ENCODE measurements at places on chromosomes 5 and 9.

DNA sequence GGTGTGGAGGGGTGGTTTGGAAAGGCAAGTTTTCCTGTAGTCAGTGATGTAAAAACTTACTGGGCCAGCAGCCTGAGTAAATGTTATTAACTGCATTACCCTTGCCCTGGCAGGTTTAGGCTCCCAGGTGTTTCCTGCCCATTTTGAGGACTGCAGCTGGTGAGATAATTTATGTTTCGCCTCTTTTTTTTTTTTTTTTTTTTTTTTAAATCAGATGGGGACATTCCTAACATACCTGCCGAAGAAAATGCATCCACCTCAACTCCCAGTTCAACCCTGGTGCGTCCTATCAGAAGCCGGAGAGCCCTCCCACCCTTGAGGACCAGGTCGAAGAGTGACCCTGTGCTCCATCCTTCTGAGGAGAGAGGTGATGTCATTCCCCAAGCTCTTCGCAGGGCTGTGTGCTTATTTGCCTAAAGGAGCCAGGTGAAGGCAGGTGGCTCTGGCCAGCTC, 60.6 kb downstream of the ENTREP1 start:
- no peak for DNase-seq

GRCh38 chr9:72577212-72577753, 55.9 kb downstream of the TMC1 start:
- DNase-seq, result no peak

DNA sequence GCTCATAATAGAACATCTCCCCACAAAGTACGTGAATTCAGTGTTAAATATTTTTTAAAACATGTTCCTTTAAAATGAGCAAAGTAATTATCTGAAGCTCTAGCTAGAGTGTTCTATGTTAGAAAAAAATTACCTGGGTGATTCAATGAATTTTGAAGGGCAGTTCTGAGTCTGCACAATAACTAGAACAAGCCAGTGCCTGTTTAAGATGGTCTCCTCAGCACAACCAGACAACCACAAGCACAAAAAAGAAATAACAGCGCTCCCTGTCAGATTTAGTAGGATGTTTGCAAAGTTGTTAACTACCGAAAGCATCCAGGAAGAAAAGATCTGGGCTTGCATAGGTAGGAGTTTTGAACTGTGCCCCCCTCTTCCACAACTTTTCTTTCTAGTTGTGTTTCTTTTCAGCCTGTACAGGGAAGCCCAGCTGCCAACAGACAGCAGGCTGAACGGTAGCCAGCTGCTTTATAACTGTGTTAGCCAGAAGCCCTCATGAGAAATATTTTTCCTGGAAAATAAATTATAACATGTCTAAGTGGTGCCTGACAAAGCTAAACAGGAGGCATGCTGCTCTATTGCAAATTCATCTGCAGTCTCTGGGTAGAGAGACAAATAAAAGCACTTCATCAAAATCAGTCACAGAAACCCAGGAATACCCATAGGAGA, 1026.9 kb downstream of the MAT2B start:
- DNase-seq, result no peak

GRCh38 chr5:91119981-91120850, 262.9 kb downstream of the ARRDC3 start:
- DNase-seq, result no peak

GRCh38 chr5:63564789-63565188, 397.5 kb downstream of the HTR1A start:
- DNase-seq, result no peak

- no peak for DNase-seq
Observed at GRCh38 chr5:82942083-82942881, 134.9 kb downstream of the TMEM167A start.

GRCh38 chr5:111364992-111365391, 140.8 kb downstream of the CAMK4 start:
- no peak for DNase-seq

DNA sequence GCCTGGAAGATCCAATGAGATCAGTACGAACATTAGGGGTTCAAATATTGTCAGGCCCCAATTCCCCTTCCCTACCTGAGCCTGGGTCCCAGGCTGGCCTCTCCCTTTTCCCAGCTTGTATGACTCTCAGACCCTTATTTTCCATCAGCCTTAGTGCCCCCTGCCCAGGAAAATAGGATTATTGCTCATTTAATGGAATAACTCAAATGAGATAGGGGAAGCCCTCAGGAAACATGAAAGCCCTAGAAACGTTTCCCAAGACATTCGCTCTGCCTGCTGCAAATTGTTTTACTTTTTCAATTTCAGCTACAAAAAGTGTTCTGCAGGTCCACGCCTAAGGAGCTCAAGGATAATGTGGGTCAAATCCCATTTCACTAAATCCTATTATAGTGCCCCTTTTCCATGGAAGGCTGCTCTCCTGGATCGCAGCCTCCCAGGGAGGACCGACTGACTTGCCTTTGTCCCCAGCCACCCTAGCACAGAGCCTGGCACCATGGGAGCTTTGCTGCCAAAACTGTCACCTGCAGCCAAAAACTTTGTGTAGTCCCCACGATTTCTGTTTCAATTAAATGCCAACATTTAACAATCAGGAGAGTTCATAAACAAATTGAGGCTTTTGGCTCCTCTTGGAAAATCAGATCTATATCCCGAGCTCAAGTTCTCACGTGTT, 46.9 kb downstream of the THOC3 start:
- no peak for DNase-seq

DNA sequence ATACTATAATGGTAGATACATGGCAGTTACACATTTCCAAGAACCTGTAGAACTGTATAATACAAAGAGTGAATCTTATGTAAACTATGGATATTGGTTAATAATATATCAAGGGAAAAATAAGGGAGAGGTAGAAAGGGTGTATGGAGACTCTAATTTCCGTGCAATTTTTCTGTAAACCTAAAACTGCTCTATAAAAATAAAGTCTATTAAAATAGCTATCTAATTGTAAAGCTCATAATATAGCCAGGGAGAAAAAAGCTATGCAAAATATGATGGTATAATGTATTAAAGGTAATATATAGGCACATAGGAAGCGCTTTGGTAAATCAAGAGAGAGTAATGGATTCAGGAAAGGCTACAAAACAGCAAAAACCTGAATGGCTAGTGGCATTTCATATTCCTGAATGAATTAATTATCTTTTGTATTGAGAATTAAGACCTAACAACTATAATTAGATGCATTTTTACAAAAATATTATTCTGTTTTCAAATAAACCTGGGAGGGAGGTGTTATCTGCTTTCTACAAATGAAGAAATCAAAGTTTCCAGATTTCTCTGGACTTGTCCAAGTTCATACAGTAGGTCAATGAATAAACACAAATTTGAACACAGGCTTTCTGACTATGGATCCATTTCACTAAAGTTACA, 22.8 kb downstream of the ANXA1 start:
- DNase-seq, result no peak

- no peak for DNase-seq
Observed at GRCh38 chr9:109904666-109905065, 124.7 kb downstream of the PALM2AKAP2 start.

DNA sequence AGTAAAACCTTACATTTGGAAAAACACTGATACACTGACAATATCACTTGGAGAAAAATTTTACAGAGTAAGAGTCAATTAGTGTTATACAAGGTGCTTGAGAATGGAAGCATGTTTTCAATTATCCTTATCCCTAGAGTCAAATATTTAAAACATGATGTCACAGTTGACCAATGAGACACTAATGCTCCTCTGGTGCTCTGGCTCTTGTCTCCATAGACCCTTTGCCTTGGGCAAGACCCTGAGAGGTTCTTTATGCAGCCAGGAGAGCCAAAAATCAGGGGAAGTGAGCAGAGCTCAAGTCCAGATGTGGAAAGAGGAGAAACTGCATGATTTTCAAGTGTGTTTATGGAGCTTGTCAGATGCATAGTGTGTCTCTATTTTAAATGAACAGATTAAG, 153.9 kb downstream of the MARCHF11 start:
- no peak for DNase-seq

- no peak for DNase-seq
Observed at GRCh38 chr9:29769019-29769418, 2195.7 kb upstream of the C9orf72 start.

- DNase-seq, result no peak
Observed at GRCh38 chr9:125966959-125967711, 220.0 kb downstream of the PBX3 start.

GRCh38 chr9:109017061-109017460, 3.8 kb upstream of the CTNNAL1 start:
- DNase-seq, result no peak

DNA sequence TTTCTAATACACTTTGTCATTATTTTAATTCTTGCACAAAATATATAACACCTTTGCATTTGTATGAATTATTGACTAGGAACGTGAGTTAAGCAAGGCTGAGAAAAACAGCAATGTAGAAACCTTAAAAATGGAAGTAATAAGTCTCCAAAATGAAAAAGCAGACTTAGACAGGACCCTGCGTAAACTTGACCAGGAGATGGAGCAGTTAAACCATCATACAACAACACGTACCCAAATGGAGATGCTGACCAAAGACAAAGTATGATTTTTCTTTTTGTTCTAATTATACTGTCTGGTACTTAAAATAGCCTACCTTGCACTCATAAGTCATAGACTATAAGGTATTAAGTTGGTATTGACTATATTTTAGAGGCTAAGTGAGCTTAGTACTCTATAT, 34.4 kb downstream of the RAD50 start:
- no peak for DNase-seq

DNA sequence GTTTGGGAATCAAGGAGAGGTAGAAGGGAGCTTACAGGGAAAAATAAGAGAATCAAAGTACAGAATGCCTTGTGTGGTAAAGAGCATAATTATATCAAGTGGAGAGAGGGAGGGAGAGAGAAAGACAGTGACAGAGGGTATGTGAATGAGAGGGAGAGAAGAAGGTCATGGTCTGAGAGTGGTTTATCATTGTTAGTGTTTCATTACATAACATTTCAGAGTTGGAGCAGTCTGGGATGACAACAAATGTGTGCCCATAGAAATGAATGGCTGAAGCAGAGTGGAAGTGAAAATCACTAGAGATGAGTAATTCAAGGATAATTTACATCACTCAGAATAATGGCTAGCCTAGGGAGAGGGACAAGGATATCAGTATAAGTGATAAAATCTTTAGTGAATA, 799.2 kb downstream of the TLE1 start:
- no peak for DNase-seq

DNA sequence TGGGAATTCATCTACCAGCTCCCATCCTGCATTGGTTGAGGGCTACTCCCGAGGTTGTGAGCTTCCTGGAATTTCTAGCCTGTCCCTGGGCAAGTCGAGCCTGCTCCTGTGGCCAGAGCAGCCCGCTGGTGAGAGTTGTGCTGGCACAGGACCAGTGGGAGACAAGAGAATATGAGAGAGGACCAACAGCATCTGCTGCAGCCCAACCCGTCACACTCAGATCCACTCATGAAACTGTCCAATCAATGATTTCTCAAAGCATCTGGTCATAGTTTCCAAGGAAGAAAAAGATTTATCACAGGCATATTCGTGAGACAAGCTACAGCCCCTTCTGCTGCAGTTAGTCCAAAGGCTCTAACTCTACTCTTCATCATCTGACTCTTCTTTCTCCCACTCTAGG, 64.4 kb upstream of the RAI14 start:
- no peak for DNase-seq

Measured in activated effector memory CD4-positive, alpha-beta T cell treated with anti-CD3 and anti-CD28 coated beads, Interleukin-2, amount 50 U/mL, for 16 hours (primary cell).